ENCODE measurements at places on chromosomes 4 and X.
A peak's percentile ranks its signal among the peaks of the same experiment; 100 is the strongest.

DNA sequence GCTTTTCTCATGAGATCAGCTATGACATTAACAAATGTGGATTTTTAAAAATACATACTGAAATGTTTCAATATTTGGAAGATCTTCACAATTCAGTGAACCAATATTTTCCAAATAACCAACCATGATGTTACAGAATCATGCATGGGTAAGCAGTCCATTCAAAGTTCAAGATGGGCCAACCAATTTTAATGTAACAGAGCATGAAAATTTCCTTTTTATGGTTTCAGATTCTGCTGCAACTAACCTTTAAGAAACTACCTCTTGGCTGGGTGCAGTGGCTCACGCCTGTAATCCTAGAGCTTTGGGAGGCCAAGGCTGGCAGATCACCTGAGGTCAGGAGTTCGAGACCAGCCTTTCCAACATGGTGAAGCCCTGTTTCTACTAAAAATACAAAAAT lies 107.7 kb downstream of the RBM47 start:
- DNase-seq: no peak

DNA sequence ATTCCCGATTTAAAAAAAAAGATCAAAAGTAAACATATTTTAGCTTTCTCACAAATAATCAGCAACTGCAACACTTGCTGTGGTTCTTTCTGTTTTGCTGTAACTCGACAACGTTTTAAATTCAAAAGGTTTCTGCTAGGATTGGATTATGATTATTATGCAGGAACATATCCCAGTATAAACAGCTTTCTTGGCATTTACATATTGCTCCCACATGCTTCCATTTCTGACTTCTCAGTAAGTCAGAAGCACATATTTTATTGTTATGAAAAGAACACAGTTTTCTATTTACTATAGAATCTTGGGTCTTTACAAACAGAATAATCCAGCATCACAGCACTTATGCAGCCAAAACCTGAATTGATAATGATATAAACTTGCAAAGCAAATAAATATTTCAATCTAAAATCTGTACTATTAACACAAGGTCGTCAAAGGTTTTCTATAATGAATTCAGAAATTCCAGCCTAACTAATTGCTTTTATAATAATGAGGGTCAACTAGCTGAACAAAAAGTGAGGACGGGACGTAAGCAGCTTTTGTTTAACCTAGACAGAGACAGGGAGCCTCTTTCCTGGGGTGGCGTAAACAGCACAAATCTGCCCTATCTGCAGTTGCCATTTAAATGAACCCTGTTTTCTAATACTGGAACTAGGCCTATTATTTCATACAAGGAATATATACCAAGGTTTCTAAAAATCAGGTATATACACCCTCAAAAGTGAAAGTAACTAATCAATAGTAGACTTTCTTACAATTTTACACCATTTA lies 9.8 kb upstream of the PCDH18 start:
- no peak for DNase-seq

GRCh38 chrX:18426004-18426320 lies 554 bp downstream of the CDKL5 start:
- no peak for DNase-seq

DNA sequence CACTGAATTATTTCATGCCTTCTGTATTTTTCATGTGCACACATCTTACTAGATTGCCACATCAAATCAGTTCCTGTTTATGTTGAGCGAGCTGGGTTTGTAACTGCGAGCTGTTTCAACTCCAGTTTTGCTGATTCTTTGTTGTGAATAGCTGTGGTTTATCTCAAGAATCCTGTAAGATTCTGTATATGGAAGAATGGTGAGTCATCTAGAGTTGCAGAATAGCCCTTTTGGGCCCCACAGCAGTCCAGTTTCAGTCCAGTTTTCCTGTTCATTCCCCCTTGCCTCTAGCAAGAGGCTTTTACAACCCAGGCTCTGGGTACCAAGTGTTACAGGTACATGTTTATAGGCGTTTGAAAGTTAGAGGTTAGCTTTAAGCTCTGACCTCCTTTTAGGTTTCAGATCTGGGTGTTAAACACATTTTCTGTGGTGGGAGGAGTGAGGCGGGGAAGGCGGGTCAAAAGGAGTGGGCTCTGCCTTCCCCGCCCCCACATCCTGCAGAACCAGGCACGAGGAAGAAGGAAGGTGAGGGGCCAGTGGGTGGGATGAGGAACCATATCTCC lies 32.7 kb downstream of the TBC1D14 start:
- DNase-seq: no peak

DNA sequence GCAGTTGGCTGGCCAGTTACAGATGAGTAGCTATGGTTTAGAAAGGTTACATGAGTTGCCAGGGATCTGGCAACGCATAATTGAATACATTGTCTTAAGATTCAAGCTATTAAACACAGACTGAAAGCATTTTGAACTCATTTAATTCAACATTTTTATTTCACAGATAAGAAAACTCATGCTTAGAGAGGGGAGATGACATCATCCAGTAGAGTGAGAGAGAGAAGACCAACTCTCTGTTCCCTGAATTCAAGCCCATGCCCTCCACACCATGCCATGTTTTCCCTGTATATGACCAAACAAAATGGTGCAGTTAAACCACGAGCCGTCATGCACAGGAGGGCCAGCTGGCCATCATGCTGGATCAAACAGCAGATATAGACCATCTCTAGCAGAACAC lies 22.6 kb downstream of the SNCA start:
- no peak for DNase-seq

- DNase-seq: no peak
Observed at GRCh38 chr4:186104114-186104889, at the start of gene FAM149A. Gene FAM149A, plus strand, starts transcription at chr4:186104704.

- no peak for DNase-seq
Observed at GRCh38 chrX:31179203-31179602, 107.4 kb upstream of the FTHL17 start.

GRCh38 chr4:24764345-24764744 lies 31.0 kb upstream of the SOD3 start:
- no peak for DNase-seq

GRCh38 chr4:5839751-5840674 lies 52.9 kb downstream of the CRMP1 start:
- DNase-seq: no peak

DNA sequence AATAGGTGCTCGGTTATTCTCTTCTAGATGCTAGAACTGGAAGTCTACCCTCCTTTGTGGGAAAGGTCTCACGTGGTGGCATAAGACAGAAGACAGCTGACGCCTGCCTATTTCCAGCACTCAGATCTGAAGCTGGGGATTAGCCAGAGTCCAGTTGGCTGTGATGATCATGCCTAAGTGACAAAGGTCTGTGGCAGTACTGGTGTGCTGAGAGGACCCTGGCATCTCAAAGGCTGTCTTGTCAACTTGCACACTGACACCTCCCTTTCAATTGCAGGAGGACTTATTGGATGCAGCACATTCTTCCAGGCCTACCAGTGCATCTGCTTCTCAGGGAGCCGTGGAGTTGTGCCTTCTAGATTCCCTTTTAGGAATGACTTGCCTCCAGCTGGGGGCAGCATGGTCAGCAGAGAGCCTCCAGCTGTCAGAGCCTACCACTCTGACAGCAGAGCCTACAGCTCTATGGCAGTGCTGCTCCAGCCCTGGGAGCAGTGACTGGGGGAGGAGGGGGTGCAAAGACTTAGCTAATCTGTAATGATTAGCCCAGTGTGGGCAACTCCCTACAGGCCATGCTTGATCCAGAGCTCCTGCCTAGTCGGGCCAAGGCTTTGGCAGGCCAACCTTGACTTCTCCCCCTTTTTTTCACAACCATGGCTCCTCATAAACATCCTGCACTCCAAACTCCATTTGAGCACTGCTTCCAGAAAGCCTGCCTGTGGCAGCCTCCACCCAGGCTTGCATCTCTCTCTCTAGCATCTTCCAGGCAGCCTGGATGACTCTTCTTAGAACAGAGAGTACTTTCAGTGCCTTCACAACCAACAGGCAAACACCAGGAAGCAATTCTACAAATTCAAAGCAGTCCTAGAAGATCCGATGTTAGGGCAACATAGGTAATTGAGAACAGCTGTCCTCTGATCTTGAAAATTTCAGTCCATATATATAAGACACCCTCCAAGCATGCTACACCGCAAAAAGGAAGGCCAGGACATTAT lies 13.8 kb upstream of the FGFBP2 start:
- DNase-seq: no peak

DNA sequence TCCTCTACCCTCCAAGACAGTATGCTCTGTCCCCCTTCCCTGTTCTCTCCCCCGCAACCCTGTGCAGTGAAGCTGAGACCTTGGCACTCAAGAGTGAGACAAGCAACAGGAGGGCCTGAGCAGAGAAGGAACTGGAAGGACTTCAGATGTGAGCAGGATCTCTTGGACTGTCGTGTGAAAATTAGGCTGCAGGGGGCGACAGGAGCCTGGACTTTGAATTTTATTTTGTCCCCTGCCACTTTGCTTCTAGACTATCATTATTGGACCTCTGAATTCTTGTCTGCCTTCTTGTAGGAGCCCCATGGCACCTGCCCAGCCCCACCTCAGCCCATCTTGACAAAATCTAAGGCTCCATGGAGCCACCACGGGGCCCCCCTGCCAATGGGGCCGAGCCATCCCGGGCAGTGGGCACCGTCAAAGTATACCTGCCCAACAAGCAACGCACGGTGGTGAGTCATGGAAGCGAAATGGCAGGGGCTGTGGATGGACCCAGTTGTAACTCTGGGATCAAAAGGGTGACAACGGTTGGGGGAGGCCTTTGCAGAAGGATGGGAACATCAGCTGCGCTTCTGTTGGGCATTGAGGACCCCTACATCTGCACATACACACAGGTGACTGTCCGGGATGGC lies 1.7 kb downstream of the ARAF start:
- peak; percentile 75 for DNase-seq

DNA sequence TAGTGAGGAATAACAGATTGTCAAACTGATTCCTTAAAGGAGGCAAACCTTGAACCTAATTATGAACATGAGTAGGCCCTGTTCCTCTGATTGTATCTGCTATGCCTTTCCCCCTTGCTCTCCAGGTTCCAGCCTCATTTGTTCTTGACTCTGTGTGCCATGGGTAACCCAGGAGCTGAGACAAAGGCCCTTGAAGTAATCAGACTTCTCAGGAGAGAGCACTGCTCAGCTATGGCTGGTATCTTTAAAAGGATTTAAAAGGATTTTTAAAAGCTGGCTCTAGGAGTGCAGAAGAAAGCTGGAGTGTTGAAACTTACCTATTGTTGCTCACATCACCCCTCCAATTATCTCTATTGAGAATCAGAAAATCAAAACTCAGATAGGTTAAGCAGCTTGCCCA lies 1565.5 kb upstream of the AGA start:
- DNase-seq: no peak

DNA sequence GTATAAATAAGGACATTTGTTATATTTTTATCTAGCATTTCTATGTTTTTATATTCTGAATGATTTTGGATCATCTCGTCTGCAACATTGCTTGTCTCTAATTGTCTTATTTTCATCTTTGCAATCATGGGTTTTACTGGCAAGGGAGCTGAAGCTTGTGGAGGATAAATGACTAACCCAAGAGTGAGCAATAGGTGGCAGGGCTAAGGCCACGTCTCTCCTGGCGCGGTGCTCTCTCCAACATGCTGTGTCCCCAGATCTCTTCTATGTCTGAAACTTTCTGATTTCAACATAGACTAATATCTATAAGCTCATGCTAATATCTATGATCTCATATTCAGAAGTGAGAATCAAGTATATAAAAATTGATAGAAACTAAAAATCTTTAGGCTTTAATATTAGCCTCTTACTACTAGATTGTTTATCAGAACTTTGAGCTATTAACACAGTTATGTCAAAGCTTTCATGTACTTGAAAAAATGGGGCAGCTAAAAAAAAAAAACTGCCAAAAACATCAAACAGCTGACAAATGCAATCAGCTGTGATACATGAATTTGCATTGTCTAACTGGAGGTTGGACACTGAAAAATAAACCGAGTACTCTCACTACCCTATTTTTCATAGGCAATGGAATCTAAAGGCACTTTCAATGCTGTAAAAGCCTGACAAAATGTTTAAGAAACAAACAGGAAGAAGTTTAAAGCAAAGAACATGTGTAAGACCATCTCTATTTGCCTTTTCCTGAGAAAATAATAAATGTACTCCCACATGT lies 169.2 kb downstream of the TMA16 start:
- no peak for DNase-seq
